RWPE1 (cell line): ENCODE measurements at places on chromosomes 3 and 15.

GRCh38 chr3:96416549-96417255 is 397.7 kb upstream of the EPHA6 start:
- DNase-seq = no peak

DNA sequence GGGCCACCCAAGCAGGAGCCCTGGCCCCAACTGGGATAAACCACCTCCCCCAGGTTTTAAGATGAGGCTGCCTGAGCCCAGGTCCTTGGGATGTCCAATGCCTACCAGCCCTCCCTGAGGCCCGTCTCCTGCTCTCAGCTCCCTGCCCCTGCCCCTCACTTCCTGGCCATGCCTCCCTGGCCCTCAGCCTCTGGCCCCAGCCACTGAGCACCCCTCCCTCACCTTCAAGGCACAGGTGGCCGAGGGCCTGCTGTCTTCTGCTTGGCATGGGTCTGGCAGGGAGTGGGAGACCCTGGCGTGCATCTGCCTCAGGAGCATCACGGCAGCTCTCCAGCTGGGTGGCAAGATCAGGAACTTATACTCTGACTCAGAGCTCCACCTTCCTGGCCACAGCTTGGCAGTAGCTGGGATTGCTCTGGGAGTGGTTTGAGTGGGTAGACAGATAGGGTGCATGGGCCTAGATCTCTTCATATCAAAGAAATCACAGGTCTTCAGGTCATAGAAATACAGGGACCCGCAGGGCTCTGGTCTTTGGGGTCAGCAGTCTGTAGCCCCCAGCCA is at the start of gene PLA2G4E:
Gene PLA2G4E, minus strand, starts transcription at position 330 of the 561 bp plus-strand sequence. Its CDS starts 12 bp downstream, at position 318.
- peak; percentile 46 for DNase-seq

- no peak for DNase-seq
Measured at GRCh38 chr3:84998545-84998944, 39.8 kb downstream of the CADM2 start.

GRCh38 chr3:172550347-172550943 is 27.2 kb upstream of the TNFSF10 start:
- peak; percentile 84 for DNase-seq

- DNase-seq = no peak
Measured at GRCh38 chr3:184505076-184505878, 56.3 kb upstream of the EPHB3 start.
